ENCODE measurements at places on chromosomes 12 and 14. TPM values are rescaled to one million over a fixed set of nuclear protein-coding genes. Genes with fewer than 3 reads are reported as not detected.

PRIMA1 gene
- not detected for total RNA-seq

CYP27B1 gene
- 72.6 TPM for total RNA-seq

- no peak for DNase-seq
Measured at GRCh38 chr14:98227000-98227726, 1044.8 kb downstream of the BCL11B start.

- no peak for DNase-seq
Measured at GRCh38 chr14:87076146-87076545, 916.8 kb downstream of the GALC start.

- no peak for DNase-seq
Measured at GRCh38 chr12:26971963-26972362, 33.7 kb downstream of the FGFR1OP2 start.

DNA sequence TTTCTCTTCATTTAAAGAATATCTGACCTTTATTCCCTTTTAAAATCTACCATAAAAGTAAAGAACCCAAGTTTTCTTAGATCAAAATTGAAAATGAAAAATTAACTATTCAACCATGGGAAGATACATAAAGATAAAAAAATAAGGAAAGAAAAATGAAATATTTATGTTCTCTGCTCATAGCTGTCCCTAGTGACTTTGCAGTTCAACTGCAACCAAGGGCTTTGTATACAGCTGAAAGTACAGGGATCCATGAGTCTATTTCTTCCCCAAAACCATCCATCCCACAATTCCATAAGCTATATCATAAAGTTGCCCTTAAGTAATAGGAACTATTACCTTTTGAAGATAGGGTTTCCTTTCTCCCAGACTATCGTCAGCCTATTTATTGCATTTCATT lies 113.1 kb downstream of the ITPR2 start:
- no peak for DNase-seq

Data from SJCRH30 (cell line).